ENCODE measurements at places on chromosomes 11 and 22. TPM values are rescaled to one million over a fixed set of nuclear protein-coding genes. Genes with fewer than 3 reads are reported as not detected.

GRCh38 chr11:111512296-111513239, at the start of gene BTG4:
BTG4 (minus strand) TSS chr11:111512386; CDS start chr11:111498776, 13,610 bp downstream.
- DNase-seq = peak; percentile 24

GRCh38 chr22:27032091-27032761, 374.8 kb downstream of the MIAT start:
- DNase-seq = peak; percentile 34

DNA sequence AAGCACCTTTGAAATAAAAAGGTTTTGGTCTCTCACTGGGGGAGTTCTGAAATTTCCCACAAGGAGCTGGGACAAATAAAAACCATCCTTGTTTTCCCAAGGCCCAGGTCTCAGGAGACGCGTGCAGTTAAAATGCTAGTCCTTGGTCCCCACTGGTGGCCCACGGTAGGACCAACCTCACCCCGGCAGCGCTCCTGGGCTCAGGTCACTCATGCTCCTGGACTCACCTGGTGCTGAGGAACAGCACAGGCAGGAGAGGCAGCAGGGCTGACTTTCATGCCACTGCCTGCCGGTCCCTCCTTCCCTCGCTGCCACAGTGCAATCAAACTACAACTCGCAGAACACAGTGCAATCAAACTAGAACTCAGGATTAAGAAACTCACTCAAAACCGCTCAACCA, 356.8 kb upstream of the CCDC179 start:
- DNase-seq = no peak

GRCh38 chr22:26689513-26690301, 32.3 kb downstream of the MIAT start:
- no peak for DNase-seq

DNA sequence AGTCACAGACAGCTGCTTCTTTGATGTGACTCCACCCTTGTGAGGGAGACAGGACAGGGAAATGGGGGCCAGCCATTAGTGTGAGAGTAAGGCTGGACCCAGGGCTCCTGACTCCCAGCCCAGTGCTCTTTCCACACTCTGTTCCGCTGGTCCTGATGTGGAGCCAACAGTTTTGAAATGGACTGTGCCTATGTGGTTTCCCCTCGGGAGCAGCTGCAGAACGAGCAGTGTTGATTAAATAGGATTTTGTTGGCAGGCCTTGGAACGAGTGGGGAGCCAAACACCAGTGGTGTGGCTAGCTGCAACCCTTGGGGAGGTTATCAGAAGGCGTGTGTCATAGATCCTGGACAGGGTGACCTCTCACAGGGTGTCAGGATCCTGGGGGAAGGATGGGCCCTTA, 66.5 kb upstream of the AMPD3 start:
- peak; percentile 39 for DNase-seq

The CECR2 gene
- 5.6 TPM for total RNA-seq

The NCAM1 gene
- 147 TPM for total RNA-seq

The PLA2G3 gene
- not detected for total RNA-seq

The CFAP300 gene
- total RNA-seq = 0.74 TPM

The MRGPRX3 gene
- total RNA-seq = not detected

The PHETA2 gene
- 8.7 TPM for total RNA-seq

The SPI1 gene
- 31.4 TPM for total RNA-seq
